Left ventricle myocardium inferior (tissue), 1 donor: ENCODE measurements at places on chromosomes 16 and 17. TPM values are rescaled to one million over a fixed set of nuclear protein-coding genes. Genes with fewer than 3 reads are reported as not detected.
A peak's percentile ranks its signal among the peaks of the same experiment; 100 is the strongest.

The DNAH3 gene
- total RNA-seq, result 1.8 TPM

DNA sequence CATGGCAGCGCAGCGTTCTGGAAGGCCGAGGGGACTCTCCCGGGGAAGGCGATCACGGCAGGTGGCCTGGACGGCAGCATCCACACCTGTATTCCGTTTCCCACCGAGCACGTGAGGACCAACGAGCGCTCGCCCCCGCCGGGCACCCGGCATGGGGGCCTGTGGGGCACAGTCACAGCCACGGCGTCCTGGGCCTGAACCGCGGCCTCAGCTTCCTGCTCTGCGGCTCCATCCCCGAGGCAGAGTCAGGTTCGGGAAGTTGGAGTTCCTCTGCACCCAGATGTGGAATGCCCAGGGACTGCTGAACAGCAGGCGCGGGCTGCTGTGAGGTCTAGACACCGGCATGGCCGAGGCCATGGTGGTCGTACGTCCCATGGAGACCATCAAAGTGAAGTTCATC, 1713.9 kb downstream of the TP53TG3F start:
- no peak overlapping the region for H3K4me3 ChIP-seq
- no peak for DNase-seq
- H3K27me3 ChIP-seq, result no peaks in the 10 kb centered on the region
- H3K27ac ChIP-seq, result no peak overlapping the region

DNA sequence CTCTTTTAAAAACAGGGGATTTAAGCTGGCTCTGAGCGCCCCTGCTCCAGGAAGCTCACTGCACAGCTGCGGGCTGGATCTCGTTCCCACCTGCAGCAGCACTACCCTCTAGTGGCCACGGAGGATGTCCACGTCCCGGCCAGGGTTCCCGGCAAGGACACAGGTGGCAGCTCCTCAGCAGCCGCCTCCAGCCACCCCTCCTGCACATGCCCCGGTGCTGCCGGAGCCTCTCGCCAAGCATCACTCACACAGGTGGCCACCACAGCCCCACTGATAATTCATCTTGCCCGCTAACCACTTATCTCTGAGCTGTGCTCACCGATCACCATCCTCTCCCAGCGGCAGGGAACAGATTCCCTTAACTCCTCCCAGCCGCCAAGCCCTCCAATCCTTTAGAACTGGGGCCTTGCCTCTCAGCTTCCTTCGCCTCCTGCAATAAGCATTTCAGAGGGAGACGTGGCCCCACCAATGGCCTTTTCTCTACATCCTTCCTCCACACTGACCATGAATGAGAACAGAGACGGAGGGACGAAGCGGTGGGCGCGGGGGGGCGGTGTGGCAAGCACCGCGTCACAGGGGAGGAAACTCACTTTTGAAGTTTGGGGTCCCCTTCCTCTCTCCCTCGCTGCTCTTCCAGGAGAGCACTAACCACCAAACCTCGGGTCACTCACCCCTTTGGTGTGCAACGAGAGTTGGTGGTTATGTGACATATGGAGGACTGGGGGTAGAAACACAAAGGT, 222.1 kb downstream of the RBFOX3 start:
- H3K27ac ChIP-seq, result no peak overlapping the region
- no peaks in the 10 kb centered on the region for H3K36me3 ChIP-seq
- peaks cover 93% of the 10 kb centered on the region for H3K27me3 ChIP-seq
- no peak overlapping the region for H3K4me3 ChIP-seq
- H3K4me1 ChIP-seq, result no peaks in the 10 kb centered on the region

- peaks cover 63% of the 10 kb centered on the region for H3K36me3 ChIP-seq
- H3K4me1 ChIP-seq, result no peaks in the 10 kb centered on the region
- DNase-seq, result no peak
- H3K4me3 ChIP-seq, result no peak overlapping the region
These were observed 94.2 kb downstream of the HELZ start for GRCh38 chr17:67150826-67151225.

- H3K27ac ChIP-seq, result peak overlapping the region; percentile 81
- peaks cover 60% of the 10 kb centered on the region for H3K4me1 ChIP-seq
- no peak overlapping the region for H3K4me3 ChIP-seq
- peak; percentile 84 for DNase-seq
These were observed 32.9 kb downstream of the KSR1 start for GRCh38 chr17:27489045-27489715.

DNA sequence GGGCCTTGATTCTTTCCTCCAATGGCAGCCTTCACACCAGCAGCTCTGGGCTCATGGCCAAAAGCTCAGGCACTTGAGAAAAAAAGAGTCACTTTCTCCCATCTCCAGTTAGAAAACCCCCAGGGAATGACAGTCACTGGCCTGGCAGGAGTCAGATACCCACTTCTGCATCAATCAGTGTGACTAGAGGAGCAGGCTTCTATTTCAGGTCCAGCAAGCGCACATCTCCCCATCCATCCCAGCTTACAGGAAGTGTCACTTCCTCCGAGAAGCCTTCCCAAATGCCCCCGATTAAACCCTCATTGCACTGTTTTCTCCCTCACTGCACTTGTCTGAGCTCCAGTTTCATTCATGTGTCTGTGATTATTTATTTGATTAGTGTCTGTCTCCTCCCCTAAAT, 30.4 kb upstream of the CCL1 start:
- H3K4me1 ChIP-seq, result no peaks in the 10 kb centered on the region
- no peak overlapping the region for H3K4me3 ChIP-seq
- peaks cover 64% of the 10 kb centered on the region for H3K27me3 ChIP-seq
- DNase-seq, result no peak
- H3K27ac ChIP-seq, result no peak overlapping the region

GRCh38 chr17:2853283-2854142, 57.3 kb downstream of the RAP1GAP2 start:
- peaks cover 51% of the 10 kb centered on the region for H3K4me1 ChIP-seq
- H3K27ac ChIP-seq, result peak overlapping the region; percentile 88
- H3K4me3 ChIP-seq, result peak overlapping the region; percentile 78
- H3K27me3 ChIP-seq, result peaks cover 11% of the 10 kb centered on the region

DNA sequence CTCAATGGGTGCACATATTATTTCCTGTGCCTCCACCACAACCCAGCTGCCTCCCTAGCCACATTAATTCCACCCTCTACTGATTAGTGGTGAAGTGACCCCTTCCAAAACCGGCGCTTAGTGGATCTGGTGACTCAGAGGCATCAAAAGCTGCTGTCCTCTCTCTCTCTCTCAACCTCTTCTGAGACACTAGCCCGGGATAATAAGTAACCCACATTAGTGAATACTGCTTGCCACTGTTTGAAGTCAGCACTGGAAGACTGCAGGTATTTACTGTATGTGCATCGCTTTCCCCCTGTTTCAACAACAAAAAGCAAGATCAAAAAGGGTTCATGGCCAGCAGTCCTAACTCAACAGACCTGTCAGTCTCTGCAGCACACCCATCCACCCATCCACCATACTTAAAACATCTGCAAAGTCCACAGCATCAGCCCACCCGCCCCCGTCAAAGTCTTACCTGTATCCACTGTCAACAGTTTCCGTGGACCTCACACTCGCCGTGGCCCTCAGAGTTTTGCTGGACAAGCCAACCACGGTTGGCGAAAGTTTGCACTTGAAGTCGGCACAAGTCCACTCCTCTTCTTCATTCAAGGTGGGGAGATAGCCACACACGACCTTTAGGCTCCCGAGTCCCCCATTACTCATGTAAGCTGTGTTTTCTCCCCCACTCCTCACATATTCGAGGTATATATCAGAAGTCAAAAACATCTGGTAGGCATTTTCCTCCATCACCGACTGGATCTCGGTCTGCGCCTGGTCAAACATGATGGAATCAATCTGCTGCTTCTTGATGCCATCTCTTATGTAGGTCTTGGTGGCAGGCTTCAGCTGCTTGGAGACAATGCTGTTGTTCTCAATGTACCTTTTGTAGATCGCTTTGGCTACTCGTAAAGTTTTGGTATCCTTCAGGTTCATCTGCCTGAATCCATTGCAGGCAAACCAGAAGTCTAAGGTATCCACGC, 3.8 kb downstream of the AXIN2 start:
- no peak for DNase-seq
- H3K27me3 ChIP-seq, result no peaks in the 10 kb centered on the region
- no peak overlapping the region for H3K27ac ChIP-seq
- H3K4me3 ChIP-seq, result no peak overlapping the region

- DNase-seq, result no peak
- no peak overlapping the region for H3K27ac ChIP-seq
- H3K27me3 ChIP-seq, result peaks cover 17% of the 10 kb centered on the region
- H3K4me1 ChIP-seq, result peaks cover 22% of the 10 kb centered on the region
- H3K4me3 ChIP-seq, result no peak overlapping the region
These were observed 2.9 kb downstream of the PYCR1 start for GRCh38 chr17:81934098-81934757.

GRCh38 chr17:38898812-38899348, 26.5 kb upstream of the LASP1NB start:
- no peaks in the 10 kb centered on the region for H3K27me3 ChIP-seq
- peak overlapping the region; percentile 19 for H3K4me3 ChIP-seq
- peaks cover 15% of the 10 kb centered on the region for H3K36me3 ChIP-seq
- DNase-seq, result no peak
- H3K27ac ChIP-seq, result peak overlapping the region; percentile 86

DNA sequence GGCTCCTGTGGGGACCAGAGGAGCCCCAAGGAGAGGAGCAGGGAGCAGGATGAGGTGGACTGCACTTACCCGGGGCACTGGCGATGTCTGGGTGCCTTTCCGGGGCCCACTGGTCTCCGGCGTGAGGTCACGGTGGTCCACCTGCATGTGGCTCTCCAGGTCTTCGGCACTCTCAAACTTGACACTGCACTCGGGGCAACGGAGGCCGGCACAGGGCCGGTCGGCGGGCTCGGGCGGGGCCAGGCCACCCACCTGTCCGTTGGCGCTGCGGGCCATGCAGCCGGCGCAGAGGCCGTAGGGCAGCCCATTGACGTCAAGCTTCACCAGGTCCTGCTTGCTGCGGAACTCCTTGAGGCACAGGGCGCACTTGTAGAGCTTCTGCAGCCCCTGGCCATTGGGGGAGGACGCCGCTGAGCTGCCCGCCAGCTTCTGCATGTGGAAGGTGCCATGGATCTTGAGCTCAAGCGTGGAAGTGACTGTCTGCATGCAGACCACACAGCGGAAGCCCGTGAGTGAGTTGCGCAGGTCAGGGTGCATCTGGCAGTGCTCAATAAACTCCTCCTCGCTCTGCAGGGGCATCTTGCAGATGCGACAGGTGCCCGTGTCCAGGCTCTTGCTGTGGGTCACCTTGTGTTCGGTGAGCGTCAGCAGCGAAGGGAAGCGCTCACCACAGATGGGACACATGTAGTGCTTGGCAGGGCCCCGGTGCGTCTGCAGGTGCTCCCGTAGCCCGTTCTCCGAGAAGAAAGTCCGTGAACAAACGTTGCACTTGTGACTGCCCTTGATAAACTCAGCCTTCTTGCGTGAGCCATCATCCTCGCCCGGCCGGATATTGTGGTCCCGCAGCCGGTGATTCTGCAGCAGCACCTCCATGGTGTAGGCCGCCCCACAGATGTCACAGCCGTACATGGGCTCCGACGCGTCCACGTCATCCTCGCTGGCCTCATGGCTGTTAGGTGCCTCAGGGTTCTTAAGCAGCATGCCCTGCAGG, 220.0 kb downstream of the ZNF423 start:
- no peak overlapping the region for H3K4me3 ChIP-seq
- no peaks in the 10 kb centered on the region for H3K27me3 ChIP-seq
- H3K36me3 ChIP-seq, result peaks cover 39% of the 10 kb centered on the region
- no peak overlapping the region for H3K27ac ChIP-seq
- no peak for DNase-seq

GRCh38 chr16:84842516-84843148, 22.8 kb downstream of the CRISPLD2 start:
- DNase-seq, result no peak
- peaks cover 52% of the 10 kb centered on the region for H3K27me3 ChIP-seq
- peaks cover 14% of the 10 kb centered on the region for H3K36me3 ChIP-seq
- peaks cover 32% of the 10 kb centered on the region for H3K4me1 ChIP-seq
- H3K27ac ChIP-seq, result peak overlapping the region; percentile 71
- H3K4me3 ChIP-seq, result no peak overlapping the region

The SLC9A5 gene
- 1.3 TPM for total RNA-seq

DNA sequence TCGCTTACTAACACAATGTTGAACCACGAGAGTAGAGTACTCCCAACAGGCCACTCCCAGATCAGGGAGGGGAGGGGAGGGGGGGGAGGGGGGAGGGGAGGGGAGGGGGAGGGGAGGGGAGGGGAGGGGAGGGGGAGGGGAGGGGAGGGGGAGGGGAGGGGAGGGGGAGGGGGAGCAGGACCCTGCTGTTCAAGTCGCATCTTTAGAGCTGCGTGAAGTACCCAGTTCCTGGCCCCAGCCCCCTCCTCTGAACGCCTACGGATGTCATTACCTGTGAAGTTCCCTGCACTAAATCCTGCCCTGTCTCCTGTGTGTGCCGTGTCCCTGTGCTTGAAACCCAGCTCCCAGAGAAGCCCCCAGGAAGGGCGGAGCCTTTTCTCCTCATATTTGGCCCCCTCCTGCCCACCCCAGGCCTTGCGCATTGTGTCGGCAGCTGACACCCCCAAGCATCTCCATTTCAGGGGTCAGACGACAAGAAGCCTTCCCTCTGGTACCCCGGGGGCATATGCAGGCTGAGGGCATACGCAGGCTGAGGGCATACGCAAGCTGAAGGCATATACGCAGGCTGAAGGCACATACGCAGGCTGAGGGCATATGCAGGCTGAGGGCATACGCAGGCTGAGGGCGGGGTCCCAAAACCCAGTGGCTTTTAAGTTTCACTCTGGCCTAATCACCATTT, 330.2 kb downstream of the C16orf95 start:
- H3K27me3 ChIP-seq, result no peaks in the 10 kb centered on the region
- DNase-seq, result no peak
- no peak overlapping the region for H3K27ac ChIP-seq
- H3K36me3 ChIP-seq, result no peaks in the 10 kb centered on the region
- no peak overlapping the region for H3K4me3 ChIP-seq
- peaks cover 36% of the 10 kb centered on the region for H3K4me1 ChIP-seq

The ZNF23 gene
- 5.2 TPM for total RNA-seq

- no peak overlapping the region for H3K4me3 ChIP-seq
- DNase-seq, result no peak
- no peaks in the 10 kb centered on the region for H3K27me3 ChIP-seq
- no peak overlapping the region for H3K27ac ChIP-seq
- H3K36me3 ChIP-seq, result no peaks in the 10 kb centered on the region
These were observed 3.8 kb upstream of the DHX8 start for GRCh38 chr17:43479948-43480347.

DNA sequence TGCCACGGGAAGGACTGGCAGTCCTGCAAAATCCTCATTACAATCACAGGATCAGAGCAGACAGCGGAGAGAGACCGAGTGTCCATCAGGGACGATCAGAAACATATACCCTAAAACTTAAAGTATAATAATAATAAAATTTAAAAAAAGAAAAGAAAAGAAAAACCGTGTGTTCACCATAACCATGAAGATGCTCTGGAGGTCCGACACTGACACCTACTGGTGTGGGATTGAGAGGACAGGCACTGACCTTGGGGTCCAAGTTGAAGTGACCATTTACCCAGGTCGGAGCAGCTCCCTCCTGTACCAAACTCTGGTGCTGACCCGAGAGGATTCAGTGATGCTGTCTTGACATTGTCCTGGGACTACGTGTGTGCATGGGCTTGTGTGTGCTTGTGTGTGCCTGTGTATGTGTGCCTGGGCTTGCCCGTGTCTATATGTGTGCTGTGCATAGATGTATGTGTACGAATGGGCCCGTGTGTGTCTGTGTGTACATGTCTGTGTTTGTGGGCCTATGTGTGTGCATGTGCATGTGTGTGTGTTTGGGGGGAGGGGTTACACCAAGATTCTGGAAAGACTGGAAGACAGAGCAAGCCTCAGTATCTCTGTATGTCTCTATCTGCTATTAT, 10.0 kb upstream of the CD300LD start:
- H3K4me3 ChIP-seq, result no peak overlapping the region
- no peaks in the 10 kb centered on the region for H3K4me1 ChIP-seq
- peaks cover 75% of the 10 kb centered on the region for H3K27me3 ChIP-seq
- H3K27ac ChIP-seq, result no peak overlapping the region
- no peaks in the 10 kb centered on the region for H3K36me3 ChIP-seq

GRCh38 chr16:53743149-53743566, 39.2 kb downstream of the FTO start:
- H3K4me1 ChIP-seq, result peaks cover 33% of the 10 kb centered on the region
- no peaks in the 10 kb centered on the region for H3K36me3 ChIP-seq
- H3K27ac ChIP-seq, result no peak overlapping the region
